ENCODE measurements at places on chromosomes 6 and 20.

- DNase-seq, result no peak
These were observed 34.2 kb downstream of the PKIG start for GRCh38 chr20:44616604-44616964.

DNA sequence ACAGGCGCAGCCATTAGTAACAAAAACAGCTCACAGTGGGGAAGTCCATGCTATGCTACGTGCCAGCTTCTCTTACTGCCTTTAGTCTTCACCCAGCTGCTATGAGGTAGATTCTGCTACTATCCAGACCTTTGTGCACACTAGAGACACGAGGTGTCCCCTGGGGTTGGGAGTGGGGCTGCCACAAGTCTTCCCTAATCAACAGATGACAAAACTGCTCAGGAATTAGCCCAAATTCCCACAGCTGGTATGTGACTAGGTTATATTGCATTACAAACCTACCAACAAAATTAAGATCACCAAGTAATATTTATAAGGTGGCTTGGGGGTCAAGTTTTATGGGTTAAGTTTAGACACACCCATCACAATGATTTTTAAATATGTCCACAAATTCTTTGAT, 63.3 kb downstream of the PSMB1 start:
- DNase-seq, result no peak

DNA sequence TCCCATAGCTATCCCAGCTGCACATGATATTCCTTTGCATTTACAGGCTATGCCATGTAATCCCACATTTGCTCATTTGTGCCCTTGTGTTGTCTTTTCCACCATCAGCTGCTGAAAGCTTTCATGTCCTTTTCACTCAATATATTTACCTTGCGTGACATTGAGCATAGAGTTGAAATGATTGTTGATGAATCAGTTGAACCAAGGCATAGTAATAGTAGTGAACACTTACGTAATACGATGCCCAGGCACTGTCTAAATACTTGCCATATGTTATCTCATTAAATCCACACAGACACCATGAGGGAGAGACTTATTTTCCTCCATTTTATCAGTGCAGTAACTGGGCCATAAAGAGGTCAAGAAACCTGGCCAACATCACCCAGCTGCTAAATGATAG, 13.1 kb downstream of the RNF8 start:
- DNase-seq, result no peak

DNA sequence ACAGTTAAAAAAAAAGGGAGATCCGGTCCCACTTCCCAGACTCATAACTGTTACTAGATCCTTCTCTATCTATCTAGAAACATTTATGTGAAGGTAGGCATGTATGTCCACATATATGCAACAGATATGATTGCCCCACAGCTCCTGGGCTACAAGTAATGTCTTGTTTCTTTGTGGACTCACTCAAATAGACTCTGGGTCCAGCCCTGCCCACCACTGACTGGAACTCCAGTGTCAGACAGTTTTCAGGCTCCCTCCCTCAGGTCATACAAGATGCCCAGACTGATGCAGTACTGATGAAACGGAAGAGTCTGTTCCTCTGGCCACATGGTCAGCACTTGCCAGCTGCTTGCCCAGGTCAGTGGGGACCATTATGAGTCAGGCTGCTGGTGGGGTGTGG, 30.8 kb upstream of the IER3 start:
- no peak for DNase-seq

- DNase-seq, result no peak
These were observed 1089.3 kb upstream of the DEFB115 start for GRCh38 chr20:30168025-30168799.

DNA sequence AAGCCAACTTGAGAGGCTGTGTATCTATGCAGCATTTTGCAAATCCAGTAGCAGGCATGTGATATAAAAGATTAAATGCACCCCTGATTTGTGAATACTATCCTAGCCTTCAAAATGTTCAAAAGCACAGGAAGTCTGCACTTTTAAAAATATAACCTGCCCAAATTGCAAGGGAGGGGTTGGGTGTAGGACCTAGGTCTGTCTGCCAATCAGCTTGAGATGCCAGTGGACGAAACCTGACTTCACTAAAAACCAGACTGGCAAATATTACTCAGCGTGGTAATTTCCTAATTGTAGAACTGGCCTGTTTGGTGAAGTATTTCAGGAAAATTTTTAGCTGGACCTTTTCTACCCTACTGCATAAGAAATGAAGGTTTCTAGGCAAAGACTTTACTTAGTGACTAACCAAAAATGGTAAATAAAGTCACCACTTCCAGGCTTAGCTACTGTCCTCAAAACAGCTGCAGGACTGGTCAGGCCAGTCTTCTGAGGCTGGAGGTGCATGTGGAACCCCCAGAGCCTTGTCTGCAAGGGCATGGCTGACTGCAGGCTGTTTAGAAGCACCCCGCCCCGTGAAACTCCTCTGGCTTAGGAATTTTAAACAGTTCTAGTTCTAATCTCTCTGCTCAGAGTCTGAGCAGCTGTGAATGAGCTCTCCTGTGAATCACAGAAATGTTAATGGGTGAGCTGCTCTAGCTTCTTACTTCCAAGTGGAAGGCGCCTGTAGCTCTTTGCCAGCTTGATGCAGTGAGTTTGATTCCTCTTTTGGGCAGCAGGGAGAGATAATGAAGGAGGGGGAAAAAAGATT, 104.4 kb upstream of the ESR1 start:
- no peak for DNase-seq

- DNase-seq, result no peak
These were observed 22.9 kb upstream of the AFDN start for GRCh38 chr6:167803816-167804215.

- DNase-seq, result no peak
These were observed 51.7 kb downstream of the CNKSR3 start for GRCh38 chr6:154458565-154459470.

DNA sequence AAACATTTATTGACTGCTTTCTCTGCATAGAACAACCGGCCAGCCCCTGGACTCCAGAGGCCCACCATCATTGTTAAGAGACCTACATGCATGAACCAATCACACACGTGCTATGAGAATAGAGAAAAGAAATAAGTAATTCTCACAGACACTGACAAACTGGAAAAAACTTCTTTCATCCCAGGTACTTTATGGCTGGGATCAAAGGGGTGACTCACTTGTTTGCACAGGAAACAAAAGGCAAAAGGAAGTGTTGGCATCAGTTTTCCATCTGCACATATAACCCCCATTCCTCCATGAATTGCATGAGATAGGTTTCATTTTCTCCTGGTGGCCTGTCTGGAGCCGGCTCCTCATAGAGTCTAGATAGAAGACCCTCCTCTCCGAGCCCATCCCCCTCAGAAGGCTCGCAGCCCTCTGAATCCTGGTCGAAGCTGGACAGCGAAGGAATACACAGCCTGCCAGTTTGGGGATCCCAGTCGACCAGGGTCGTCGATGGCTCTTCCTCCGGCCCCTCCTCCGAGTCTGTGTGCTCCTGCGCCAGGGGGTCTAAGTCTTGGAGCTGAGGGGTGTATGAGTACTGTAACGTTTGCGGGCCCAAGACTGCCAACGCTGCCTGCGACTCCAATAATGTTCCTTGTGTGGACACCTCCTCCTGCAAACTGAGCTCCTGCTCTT, 43.3 kb downstream of the IL20RA start:
- DNase-seq, result no peak

- no peak for DNase-seq
These were observed 26.0 kb upstream of the ADIG start for GRCh38 chr20:38554986-38555385.

DNA sequence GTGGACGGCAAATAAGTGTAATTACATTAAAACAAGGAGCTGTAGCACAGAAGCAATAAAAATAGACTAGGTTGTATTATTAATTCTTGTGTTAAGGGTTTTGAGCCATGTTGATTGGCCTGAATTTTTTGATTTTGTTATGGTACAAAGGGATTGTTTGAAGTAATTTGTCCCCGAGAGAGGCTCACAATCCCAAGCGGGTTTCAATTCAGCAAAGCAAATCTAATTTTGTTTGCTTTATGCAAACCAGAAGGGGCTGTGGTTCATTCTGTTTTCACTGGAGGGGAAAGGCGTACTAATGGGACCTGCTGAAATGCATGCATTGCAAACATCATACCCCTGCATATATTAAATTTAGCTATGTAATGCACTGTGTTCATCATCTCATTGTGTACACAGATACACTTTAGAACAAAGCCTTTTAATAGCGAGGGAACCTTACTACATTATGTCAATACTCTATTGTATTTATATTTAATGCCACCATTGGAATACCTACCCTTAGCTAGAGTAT, 379.5 kb upstream of the POU3F2 start:
- no peak for DNase-seq

DNA sequence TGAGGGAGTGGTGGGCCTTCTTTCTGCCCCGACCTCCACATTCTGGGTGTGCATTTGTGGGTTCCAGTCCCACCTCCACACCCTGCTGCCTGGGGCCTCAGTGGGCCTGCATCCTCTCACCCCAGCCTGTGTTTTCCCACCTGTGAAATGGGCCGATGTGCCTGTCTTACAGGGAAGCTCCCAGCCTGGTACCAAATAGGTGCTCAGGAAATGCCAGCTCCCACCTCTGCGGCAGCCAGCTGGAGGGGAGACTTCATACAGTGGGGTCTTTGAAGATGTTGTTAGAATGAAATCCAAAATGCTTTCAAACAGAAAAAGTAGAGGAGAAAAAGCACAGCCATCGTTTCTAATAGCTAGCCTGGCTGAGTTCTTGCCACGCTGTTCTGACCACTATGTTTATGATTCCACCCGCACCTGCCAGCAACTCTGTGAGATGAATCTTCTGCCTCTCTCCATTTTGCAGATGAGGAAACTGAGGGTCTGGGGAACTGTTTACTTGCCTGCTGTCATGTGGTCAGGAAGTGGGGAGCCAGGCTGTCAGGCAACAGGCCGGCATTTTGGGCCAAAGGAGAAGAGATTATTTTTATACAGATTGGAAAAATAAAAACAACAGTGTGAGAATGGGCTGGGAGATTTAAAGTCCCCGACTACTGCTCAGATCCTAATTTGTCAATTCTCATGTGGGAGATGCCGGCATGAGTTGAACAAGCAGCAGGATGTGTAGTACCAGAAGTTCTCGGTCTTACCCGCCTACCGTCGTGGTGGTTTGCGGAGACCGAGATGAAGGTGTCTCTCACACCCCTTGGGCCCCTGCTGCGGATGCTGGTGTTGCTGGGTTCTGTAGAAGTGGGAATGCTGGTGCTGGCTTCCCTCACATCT, 4.6 kb downstream of the TMEM181 start:
- DNase-seq, result no peak

GRCh38 chr6:167452338-167453081, 127.6 kb downstream of the TTLL2 start:
- DNase-seq, result no peak

GRCh38 chr6:14781772-14782525, 463.9 kb upstream of the JARID2 start:
- no peak for DNase-seq

DNA sequence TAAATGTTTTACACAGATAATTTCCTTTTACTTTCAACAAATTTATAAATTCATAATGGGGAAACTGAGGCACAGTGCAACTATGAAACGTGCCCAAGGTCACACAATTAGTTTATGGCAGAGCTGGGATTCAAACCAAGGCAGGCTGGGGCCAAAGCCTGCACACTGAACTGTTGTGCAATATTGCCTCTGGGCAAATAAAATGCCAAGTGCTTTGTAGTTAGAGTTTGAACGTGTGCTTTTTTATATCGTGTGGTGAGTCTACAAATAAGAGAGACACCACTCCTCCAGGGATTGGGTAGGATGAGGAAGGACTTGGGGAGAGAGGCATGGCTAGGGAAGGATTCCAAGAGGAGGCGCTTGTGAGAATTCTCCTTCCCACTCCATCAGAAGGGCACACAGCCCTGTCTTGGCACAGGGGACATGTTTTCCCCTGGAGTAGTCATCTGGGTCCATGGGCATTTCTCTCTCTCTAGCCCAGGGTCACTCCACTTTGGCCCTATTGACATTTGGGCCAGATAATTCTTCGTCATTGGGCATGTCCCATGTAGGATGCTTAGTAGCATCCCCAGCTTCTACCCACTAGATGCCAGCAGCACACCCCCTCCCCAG, 2.8 kb upstream of the CDH22 start:
- no peak for DNase-seq

DNA sequence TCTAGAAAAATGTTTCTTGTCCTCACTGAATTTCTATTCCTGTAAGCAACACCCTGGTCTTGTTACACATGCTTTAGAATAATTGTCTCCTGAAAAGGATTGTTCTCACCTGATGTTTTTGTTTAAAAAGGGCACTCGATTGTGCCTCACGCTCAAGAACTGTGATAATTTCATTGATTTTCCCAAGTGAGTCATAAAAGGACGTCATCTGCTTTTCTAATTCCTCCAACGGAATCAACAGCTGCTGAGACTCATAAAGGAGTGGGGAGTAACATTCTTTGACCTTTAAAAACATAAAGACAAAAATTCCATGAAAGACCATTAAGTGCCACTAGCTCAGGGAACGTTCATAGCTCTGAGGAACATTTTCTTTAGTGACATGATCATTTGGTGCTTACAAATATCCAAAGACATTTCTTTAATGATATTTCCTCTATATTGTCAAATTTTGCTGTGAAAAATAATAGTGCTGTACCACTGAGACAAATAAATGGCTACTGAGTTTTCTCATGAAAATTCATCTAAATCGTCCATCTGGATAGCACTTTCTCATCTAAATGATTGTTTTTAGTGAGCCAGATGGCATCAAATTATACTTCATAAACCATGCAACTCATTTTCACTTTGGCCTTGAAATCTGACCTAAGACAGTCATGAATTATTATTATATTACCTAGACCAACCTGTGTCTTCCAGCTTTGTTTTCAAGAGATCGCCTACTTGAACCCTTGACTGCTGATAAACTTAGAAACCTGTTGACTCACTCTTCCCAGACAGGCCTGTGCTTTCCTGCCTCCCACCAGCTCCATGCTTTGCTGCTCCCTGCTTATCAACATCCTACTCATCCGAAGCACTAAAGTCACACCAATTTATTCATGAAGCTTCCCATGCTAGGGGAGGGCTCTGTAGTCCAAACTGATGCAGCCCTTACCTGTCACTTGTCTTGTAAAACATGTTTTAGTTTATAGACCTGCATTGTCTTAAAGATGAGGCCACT, 178.2 kb downstream of the SYNE1 start:
- DNase-seq, result no peak

DNA sequence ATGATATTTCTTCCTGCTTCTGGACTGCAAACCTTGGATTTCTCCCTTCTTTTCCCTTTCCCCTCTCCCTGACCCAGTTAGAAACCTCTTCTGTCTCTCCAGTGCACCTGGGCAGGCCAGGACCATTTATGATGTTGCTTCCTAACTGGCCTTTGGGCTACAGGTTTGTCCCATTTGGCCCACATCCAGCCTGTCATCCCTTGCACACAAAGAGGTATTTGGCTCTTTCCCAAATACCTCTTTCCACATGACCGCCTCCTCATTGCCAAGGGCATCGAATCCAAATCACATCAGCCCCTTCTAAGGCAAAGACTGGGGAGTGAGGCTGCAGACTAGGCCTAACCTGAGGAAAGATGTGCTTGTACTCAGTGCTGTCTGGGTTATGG, 13.6 kb downstream of the FGD2 start:
- no peak for DNase-seq
